ENCODE measurements at places on chromosomes 2 and 18.
A peak's percentile ranks its signal among the peaks of the same experiment; 100 is the strongest.

- DNase-seq: peak; percentile 75
Measured at GRCh38 chr18:5057386-5058348, 139.4 kb downstream of the AKAIN1 start.

DNA sequence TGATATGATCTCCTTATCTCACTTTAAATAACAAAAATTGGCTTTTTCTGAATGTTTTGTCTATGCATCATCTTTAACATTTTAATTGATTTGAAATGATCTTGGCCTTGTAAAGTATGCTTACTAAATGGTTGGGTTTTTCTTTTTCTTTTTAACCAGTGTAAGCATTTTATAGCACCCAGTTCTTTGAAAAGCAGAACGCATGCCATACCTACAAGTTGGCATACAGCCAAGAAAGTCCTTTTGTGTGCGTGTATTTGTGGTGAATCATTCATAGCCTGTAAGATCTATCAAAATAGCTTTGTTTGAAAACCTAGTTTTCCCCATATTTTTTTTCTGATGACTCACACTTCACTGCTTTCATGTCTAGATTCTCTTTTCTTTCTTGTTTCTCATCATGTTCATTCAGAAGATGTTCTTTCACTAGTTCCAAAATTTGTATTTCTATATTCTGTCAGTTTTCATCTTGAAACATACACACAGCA is 4.1 kb upstream of the VRK2 start:
- peak; percentile 70 for DNase-seq

GRCh38 chr2:20623241-20623640 is 27.7 kb downstream of the HS1BP3 start:
- no peak for DNase-seq

DNA sequence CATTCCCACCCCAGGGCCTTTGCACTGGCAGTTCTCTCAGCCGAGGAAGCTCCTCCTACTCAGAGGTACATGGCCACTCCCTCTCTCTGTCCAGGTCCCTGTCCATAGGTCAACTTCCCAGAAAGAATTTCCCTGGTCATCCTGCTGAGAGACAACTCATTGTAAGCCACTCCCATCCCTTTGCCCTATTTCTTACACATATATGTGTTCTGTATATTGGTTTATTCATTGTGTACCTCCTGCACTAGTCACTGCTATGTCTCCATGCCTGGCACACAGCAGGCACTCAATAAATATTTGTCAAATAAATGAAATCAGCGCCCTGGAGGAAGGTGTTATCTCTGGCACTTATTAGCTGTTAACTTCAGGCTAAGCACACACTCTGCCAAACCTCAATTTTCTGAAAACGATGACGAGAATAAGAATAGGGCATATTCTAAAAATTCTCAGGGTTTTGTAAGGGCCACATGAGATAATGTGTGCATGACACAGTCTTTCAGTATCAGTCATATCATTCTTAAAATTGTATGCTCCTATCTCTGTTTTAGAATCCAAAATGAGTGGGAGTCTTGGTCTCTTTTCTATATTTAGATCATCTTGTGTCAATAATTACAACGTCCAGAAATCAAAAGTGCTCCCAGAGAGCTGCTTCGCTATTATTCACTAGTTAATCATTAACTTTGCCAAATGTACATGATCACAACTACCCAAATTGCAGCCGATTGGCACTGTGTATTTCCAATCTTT is 198.0 kb downstream of the ALK start:
- DNase-seq: no peak

DNA sequence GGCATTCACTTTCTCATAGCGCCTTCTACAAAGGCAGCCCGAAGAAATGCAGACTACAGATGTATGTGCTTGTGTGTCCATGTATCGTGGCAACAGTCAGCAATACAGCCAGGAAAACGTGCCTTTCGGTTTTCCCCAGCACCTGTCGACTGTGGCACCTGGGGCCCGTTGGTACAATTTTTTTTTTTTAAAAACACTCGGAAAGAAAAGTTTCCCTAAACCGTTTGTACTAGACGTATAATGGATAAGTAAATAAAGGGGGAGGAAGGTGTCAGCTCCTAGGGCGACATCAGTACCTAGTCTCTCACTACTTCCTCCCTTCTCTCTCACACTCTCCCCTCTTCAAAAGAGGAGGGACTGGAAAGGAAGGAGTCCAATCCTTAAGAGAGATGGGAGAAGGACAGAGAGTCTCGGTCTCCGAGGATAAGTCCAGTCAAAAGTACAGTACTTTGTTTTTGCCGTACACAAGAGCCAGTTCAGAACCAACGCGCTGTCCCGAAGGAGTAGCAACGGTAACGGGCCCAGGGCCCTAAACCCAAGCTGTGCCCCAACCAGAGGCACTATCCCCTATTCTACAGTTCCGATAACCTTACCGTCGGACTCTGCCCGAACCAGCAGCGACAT is 759 bp downstream of the PPP4R3B start:
- DNase-seq: peak; percentile 74

DNA sequence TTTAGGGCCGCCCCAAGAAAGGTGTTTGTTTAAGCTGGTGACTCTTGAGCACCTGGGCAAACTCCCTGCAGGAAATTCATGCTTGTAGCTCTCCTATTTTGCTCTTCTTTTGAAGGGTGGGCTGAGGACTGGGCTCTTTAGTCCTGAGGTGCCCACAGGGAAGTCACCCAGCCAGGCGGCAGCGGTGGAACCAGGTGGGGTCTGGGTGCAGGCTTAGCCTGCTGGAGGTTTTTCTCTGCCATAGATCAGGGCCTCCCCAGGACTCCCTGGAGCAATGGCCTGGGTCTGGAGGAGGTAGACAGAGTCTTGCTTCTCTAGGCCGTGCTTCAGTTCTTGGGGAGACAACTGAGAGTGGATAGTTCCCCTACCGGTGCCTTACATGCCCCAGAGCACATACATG is 99.9 kb downstream of the CLIP4 start:
- no peak for DNase-seq

DNA sequence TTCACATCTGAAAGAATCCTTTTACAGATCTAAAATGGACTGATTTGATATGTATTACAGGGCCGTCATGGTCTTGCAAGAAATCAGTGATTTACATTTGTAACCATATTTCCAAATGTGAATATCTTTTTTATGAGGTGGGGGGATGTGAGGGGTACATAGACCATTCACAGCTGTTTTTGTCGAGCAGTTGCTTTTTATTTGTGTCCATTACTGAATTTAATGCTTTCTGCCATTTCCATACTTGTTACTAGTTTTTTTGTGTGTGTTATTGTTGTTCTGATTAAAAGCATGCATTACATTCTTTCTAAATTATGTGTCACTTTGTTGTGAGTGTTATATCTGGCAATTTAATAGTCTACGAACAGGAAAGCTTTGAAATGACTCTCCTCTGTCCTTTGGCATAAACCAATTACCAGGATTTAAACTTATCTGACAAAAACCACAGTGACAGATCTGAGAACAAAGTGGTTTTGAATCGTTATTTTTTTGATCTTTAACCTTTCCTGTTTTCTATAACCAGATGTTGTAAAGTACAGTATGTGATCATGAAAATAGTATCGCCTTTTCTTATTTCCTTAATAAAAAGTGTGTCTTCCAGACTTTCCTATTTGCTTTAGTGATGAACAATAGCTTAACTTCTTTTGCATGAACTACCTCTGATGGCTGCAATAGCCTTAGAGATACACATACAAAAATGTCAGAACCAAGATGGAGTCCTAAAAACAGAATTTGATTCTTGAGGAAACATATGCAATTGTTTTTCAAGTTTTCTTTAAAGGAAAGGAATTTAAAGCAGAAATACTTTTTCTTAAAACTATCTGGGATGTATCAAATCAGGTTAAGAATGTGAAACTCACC is 354.2 kb upstream of the ACVR2A start:
- no peak for DNase-seq

DNA sequence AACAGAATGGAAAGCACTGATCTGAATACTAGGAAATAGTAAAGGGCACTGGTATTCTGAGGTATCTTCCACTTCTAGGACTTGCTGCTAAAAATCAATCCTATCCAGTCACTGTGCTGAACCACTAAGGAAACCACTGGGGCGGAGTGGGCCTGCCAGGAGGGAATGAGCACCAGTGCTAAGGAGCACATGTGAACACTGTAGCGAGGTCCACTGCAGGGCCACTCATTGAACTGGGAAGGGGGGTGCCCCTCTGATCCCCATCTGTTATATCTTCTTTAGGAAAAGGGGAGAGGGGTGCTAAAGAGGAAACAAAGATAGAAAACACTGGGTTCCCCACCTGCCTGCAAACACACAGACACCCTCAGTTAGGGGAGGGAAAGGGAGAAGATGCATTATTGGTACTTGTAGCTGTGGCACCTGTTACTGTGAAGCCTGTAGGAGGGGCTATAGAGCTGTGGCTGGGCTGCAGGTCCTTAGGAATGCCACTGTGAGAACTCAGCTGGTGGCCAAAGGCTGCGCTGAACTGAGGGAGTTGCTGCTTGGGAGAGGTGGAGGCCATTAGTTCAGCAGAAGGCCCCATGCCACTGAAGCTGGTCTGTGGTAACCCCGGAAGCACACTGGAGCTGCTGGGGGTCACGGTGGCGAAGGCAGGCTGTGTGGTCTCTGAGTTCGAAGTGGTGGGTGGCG is 81.8 kb downstream of the INO80D start:
- peak; percentile 35 for DNase-seq

GRCh38 chr2:146317959-146318358 is 1526.9 kb upstream of the ACVR2A start:
- DNase-seq: no peak

DNA sequence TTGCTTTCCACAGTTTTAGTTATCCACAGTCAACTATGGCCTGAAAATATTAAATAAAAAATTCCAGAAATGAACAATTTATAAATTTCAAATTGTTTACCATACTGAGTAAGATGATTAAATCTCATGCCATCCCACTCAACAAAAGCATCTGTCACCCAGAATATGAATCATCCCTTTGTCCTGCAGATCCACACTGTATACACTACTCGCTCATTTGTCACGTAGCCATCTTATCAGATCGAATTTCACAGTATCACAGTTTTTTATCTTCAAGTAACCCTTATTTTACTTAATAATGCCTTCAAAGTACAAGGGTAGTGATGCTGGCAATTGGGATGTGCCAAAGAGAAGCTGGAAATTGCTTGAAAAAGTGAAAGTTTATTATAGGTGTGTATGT is 291.8 kb upstream of the LRATD1 start:
- peak; percentile 68 for DNase-seq

GRCh38 chr2:190235551-190236075 is 84.0 kb downstream of the HIBCH start:
- no peak for DNase-seq

- DNase-seq: no peak
Measured at GRCh38 chr2:141863964-141864363, 266.9 kb downstream of the LRP1B start.

DNA sequence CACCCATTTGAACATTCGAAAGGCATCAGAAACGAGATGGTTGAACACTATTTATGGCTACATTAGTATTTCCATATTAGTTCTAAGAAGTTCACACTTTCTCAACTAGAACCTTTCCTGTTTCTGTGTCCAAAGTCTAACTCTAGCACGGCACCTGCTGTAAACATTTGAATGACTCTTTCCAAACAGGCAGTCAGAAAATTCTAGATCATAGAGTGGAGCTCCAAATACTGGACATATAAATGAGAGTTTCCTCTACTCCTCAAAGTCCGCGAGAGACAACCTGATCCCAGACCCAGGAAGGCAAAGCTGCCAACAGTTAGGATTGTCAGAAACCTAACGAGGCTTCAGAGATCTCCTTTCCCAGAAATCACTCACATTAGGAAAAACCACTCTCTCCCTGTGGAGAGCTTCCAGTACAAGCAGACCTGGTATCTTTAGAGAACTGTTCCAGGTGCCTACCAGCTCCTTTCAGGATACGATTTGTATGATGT is 10.6 kb downstream of the RND3 start:
- no peak for DNase-seq

GRCh38 chr18:38534073-38534472 is 968.5 kb upstream of the CELF4 start:
- DNase-seq: no peak

- DNase-seq: no peak
Measured at GRCh38 chr2:166163775-166164174, 36.0 kb upstream of the SCN1A start.

GRCh38 chr2:11807156-11808015 is 61.0 kb downstream of the LPIN1 start:
- peak; percentile 61 for DNase-seq

- DNase-seq: no peak
Measured at GRCh38 chr2:150609831-150610582, 122.5 kb upstream of the RND3 start.

GRCh38 chr2:23377771-23378170 is 7.2 kb upstream of the KLHL29 start:
- no peak for DNase-seq

- DNase-seq: no peak
Measured at GRCh38 chr2:109335631-109336176, 206.7 kb downstream of the SH3RF3 start.

DNA sequence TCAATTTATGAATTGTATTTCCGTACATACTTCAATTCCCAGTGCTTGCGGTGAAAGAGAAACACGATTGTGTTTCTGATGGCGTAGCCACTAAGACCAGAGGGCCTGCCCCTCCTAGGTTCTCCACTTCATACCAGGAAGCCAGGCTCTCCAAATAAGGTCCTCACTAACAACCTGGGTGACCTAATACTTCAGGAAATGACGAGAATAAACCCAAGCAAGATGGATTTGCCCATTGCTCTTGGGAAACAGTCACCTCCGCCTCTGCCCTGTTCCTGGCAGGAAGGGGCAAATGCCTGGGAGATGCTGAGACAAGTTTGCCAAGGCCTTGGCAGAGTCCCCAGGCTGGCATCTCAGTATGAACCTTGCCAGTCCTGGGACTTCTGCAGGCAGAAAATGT is 41.8 kb downstream of the TTC32 start:
- no peak for DNase-seq

DNA sequence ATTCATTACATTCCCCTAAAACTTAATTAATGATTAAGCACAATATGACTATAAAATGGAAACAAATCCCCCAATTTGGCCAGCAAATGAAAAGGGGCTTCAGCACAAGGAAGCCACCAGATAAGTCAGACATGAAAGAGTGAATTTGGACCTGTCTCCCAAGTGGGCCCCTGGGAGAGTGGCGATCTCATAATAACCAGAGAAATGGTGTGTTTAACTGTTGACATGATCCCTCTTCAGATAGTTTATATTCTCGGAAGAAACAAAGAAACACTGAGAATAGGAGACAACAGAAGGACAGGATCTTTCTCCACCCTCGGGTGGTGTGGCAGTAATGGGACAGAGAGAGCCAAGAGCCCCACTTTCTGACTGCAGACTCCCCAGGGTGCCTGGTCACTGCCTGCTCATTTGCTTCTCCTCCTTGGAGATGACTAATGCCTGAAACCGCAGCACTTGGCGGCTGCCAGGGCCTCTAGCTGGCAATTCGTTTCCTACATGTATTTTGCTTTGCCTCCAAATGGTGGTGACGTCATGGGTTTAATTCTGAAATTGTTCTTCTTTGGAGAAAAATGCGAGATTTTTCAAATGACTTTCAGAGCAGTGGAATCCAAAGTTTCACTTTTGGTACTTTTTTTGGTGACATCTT is 46.4 kb upstream of the SPP2 start:
- peak; percentile 3 for DNase-seq

GRCh38 chr2:170017860-170018532 is 160.0 kb upstream of the MYO3B start:
- DNase-seq: no peak

GRCh38 chr2:69253611-69254301 is 133.3 kb downstream of the GFPT1 start:
- peak; percentile 90 for DNase-seq

All from trophoblast cell (in vitro differentiated cells and primary cell).